ENCODE measurements at places on chromosomes 6 and 20.
A peak's percentile ranks its signal among the peaks of the same experiment; 100 is the strongest.

- no peak for DNase-seq
Observed at GRCh38 chr6:57134954-57135353, 37.2 kb upstream of the BAG2 start.

DNA sequence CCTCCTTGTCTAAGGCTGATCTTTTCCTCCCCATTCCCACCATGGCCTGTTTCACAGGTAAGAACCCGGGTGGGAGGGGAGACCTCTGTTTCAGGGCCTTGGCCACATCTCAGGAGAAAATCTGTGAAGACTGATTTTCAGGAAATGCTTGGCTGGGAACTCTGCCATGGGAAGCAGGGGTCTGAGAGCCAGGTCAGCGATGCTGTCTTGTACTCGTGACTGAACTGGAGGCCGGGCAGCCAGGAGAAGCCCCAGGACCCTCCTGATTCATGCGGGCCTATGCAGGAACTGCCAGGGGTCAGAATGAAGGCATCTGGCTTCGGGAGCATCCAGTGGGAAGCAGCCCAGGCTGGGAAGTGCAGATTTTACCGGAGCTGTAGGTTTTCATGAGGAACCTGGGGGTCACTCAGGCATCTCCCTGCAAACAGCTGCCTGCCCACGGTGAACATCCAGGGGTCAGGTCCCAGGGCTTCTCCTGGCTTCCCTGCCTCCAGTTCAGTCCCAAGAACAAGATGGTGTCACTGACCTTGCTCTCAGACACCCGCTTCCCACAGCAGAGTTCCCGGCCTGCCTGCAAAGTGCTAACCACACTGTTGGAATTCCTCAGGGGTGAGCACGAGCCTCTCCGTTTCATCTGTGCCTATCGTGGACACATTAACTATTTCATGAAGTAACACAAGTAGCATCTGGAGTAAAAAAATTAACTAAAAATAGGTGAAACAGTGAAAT, 90.2 kb upstream of the SULF2 start:
- no peak for DNase-seq

- DNase-seq = no peak
Observed at GRCh38 chr6:87200469-87201175, 45.3 kb downstream of the ZNF292 start.

- no peak for DNase-seq
Observed at GRCh38 chr6:16670183-16670582, 91.1 kb downstream of the ATXN1 start.

DNA sequence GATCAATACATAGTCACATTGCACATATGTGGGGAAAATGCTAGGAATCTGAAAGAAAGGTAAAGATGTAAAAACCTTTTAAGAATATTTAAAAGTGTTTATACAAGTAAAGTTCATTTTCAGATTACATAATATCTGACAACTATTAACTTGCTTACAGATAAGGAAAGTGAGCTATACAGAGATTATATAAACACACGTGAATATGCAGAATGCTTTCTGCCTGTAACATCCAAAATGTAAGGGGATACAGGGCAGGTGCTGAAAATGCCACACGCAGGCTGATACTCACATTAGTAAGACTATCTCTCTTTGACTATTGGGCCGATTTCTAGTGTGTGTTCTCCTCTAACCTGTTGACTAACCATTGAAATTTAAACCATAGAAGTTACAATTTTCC, 17.9 kb upstream of the MAP7 start:
- DNase-seq = no peak

GRCh38 chr20:56572172-56572571, 39.1 kb downstream of the FAM209B start:
- no peak for DNase-seq

GRCh38 chr6:16676376-16676775, 84.9 kb downstream of the ATXN1 start:
- DNase-seq = no peak

DNA sequence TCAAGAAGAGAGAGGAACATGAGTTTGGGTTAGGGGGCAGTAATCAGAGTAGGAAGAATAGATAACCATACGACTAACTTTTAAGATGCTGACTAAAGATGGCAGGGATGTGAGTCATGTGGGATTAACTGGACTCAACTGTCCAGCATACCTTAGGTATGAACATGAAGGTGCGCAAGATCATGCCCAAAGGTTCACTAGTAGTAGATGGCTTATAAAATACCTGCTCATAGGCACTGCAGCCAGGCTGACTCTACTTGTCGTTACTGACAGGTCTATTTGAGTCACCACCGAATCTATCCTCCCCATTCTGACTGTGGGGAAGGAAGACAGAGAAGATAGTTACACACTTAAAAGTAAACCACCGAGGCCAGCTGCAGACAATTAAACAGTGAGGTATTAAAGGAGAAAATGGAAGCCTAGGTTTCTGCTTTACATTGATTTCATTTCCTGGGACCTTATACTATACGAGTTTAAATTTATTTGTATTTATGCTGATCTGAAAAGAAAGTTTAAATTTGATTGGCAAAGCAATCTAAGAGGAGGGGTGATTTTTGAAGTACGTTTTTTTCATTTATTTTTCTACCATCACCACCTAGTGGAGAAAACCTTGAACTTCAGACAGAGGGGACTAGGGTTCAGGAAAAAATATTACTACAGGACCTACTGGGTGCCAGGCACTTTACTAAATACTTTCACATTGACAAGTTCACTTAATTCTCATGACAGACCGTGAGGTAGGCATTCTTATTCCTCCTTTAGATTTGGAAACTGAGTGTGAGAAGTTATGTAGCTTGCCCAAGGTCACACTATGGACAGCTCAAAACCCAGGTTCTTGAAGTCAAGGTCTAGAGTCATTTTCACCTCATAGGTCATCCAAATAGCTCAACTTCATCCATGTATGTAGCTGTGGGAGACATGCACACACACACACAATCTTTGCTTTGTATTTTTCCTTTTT, 4.0 kb upstream of the WRNIP1 start:
- DNase-seq = peak; percentile 16

GRCh38 chr6:123338394-123338793, 298.4 kb downstream of the TRDN start:
- DNase-seq = no peak

GRCh38 chr6:1636971-1637871, 27.5 kb downstream of the FOXC1 start:
- no peak for DNase-seq

GRCh38 chr20:18428490-18429173, 38.2 kb downstream of the DZANK1 start:
- no peak for DNase-seq

DNA sequence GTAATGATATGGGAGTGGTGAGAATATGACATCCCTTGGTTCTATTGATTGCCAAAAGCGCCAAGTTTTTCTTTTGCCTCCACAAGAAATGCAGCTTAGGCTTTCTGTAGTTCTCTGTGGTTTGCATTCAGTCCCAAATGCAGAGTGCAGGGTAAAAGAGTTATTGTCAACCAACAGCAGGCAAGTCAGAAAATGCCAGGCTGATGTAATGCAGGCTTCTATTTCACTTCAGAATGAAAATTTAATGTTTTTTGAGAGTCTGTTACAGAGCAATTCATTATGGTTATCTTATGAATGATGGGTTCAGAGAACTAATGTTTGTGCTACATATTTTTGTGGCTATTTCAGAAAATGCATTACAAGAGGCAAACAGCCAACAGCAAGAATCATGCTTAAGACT, 293.5 kb downstream of the CENPW start:
- no peak for DNase-seq

DNA sequence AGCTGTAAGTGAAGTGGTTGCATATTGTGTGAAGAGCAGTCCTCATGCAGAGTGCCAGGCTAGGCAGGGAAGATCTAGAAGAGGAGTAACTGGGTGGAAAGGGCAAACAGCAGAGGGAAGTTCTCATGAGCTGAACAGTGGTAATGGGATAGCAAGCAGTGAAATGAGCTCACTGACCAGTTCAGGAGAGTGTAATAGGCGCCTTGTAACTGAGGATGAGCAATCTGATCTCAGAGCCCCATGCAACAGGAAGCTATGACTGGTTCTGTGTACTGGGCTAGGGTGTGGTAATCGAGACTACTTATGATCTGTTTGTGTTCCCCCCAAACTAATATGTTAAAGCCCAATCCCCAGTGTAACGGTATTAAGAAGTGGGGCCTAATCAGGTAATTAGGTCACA, 98.6 kb downstream of the RFX6 start:
- no peak for DNase-seq

DNA sequence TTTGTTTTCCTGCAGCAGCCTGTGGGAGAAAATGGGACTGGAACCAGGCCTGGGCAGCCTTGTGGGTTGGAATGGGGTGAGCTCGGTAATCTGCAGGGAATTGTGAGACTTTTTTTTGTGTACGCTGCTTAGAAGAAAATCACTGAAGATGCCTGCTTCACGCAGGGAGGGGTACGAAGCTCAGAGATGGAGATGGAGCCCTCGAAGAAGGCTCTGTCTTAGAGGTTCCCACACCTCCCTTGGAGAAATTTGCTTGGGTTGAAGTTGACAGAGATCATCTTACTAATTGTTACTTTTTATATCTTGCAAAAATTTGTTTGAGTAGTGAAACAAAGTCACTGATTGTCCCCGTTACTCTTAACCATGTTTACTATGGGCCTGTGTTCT, 894 bp downstream of the PYGB start:
- no peak for DNase-seq

DNA sequence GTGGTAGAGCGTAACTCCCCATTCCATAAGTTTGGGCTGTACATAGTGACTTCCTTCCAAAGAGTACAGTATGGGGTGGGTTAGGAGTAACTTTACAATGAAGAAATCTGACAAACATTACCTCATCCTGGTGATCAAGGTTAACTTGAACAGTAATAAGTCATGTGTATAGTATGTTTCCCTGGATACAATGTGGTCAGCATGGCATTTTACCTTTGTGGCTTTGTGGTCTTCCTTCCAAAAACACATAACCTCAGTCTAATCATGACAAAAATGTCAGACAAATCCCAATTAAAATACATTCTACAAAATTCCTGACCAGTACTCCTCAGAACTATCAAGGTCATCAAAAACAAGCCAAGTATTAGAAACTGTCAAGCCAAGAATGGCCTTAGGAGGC, 225.1 kb downstream of the UBE3D start:
- no peak for DNase-seq

DNA sequence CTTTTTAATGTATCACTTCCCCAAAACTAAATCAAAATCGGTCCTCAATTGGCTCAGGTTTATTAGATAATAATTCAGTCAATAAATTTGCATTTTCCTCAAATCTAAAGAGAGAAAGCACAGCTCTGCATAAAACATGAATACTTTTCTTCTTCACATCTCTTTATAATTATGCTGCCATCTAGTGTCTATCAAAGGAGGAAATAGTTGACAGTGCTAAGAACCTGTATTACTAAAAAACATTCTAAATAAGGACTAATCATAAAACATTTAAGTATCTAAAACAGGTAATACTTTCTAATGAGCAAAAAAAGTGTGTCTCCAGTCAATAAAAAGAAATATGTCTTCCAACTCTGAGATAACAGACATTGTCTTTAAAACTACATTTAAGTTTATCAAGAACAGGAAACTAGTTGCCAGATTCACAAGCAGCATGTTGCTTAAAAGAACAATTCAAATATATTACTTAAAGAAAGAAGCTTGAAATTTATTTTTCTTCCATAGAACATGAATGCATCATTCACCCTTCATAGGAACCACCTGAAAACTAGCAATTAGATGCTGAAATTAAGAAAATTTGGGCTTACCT, 56.5 kb upstream of the DST start:
- no peak for DNase-seq

DNA sequence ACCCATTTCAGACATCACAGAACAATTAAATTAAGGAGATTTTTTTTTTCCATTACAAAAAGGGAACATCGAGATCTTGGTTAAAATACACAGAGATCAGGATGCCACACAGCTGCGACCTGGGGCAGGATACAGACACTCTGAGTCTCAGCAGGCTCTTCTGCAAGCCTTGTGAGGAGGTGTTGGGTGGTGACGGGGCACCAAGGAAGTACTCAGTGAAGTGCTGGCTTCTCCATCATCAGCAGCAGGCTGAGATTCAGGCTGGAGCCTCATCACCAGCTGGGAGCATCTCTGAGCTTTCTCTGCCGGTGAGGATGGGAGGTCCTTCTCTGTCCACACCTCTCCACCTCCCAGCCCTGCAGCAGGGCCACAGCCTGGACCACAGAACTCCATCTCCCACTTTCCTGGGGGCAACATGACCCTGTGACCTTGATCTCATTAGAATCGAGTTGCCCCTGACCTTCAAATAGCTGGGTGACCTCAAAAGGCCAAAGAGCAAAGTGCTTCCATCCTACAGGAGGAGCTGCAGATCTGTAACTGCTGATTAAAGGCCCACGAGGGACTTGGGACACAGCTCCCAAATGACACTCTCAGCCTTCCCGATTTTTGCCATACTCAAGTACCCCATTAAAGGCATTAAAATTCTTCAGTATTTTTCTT, 16.0 kb downstream of the PMEPA1 start:
- no peak for DNase-seq

DNA sequence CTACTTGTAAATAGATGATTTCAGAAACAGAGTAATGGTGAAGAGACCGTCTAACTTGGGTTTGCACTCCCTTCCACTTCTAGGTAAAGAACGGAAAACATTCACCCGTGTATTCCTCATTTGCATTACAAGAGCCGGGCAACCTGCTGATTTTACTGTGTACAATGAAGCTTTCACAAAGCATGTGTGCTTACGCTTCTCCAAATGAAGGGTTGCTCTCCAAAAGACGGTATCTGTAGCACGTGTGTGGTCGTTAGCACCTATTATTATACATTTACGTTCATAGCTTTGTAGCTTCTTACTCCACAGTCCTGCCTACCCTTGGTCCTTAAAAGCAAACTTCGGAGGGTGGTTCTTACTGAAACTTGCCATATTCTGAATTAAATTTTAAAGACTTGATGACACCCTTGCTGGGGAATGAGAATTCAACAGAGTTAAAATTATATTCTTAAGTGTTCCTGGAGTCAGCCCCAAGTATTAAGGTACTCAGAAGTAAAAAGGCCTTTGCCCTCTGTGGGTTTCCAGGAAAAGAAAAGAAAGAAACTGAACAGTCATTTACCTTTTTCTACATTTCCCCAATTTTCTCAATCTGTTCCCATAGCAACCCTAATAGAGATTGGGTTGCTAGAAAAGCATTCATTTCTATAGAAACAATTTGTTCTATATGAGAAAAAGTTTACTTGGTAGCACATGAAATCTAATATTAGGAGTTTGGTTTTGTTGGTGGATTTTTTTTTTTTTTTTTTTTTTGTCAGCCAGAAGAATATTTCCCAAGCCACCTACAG, 61.9 kb upstream of the KCNG1 start:
- no peak for DNase-seq

GRCh38 chr20:50788045-50788991, 6.5 kb upstream of the BCAS4 start:
- no peak for DNase-seq
